ENCODE measurements at places on chromosomes 16 and 17.
A peak's percentile ranks its signal among the peaks of the same experiment; 100 is the strongest.

DNA sequence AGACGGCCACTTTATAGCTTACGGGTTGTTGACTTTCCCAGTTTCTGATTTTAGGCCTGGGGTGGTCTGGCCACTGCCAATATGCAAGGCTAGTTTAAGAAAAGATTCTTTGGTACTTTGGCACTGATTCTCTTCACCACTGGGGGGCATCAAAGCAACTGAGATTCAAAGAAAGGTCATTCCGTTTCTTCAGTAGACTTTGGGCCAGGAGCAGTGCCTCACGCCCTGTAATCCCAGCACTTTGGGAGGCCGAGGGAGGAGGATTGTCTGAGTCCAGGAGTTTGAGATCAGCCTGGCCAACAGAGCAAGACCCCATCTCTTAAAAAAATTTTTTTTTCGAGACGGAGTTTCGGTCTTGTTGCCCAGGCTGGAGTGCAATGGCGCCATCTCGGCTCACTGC is 53.0 kb downstream of the RPA1 start:
- DNase-seq = peak; percentile 61

DNA sequence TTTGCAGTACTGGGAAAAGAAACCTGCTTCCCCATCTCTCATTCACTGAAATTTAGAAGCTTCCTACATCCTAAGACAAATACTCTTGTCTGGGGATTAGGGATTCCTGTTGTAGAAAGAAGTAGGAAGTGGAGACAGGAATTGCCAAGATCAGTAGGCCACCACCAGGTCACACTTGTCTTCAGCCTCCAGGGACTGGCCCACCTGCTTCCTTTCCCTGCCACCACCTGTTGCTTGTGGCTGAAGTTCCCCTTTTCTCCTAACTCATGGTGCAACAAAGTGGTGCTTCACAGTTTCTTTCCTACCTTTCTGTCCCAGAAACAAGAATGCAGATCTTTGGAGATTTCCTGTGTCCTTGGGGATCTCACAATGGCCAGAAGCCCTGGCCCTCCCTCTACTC is 82.4 kb downstream of the WNT3 start:
- no peak for DNase-seq

GRCh38 chr16:25151996-25152395 is 40.5 kb downstream of the LCMT1 start:
- DNase-seq = no peak

GRCh38 chr17:11719203-11719602 is 120.9 kb downstream of the DNAH9 start:
- no peak for DNase-seq

DNA sequence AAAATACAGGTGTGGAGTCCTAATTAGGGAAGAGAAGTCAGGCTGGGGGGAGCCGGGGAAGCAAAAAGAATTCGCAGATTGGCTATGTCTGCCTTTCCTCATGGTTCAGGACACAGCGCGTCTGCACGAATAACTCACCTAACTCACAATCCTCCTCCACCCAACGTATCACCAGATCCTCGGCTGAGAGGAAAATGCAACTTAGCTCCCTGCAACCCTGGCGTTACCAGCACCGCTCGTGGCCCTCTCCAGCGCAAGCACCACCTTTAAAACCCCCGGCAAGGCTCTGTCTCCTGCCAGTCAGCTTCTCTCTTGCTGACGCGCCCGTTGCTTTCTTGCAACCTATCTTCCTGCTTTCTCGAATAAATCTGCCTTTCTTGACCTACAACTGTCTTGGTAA is 49.8 kb upstream of the METRNL start:
- DNase-seq = no peak

DNA sequence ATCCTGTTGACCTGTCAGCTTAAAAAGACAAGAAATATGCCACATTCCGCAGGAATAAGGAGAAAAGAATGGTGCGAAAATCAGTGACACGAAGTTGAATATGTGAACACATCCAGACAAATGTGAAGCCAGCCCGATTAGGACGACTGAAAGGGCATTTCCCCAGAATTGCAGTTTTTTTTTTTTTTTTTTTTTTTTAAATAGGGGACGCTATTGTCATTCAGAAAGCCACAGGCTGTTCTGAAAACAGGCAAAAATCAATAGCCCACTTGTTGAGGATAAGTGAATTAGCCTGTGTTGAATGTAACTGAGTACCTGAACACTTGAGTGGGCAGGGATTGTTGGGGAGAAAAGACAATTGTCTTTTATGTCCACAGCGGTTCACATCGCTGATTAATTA is 507.1 kb downstream of the WWOX start:
- DNase-seq = no peak

DNA sequence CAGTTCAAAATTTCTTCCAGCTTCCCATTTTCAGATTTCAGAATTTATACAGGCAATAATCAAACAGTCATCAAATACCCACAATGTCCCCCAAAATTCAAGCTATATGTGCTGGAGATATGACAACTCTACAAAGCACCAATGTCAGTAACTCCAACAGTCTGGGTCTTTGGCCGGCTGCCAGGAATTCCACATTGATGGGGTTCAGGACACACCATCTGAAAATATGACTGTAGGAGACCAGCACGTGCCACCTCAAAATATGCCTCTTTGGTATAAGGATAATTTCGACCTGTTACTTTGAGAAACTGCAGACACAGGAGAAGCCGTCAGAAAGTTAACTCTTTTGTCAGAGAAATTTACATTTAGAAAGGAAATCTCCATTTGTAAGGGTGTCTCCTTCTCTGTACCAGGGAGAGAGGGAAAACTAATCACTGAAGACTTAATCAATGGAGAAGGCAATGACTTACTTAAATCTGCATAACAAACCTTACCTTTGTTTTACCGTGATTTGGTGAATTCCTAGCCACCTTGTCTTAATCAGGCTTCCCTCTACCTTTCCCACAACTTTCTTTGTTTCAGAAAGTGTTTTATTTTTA is 594.3 kb upstream of the CDH5 start:
- no peak for DNase-seq

DNA sequence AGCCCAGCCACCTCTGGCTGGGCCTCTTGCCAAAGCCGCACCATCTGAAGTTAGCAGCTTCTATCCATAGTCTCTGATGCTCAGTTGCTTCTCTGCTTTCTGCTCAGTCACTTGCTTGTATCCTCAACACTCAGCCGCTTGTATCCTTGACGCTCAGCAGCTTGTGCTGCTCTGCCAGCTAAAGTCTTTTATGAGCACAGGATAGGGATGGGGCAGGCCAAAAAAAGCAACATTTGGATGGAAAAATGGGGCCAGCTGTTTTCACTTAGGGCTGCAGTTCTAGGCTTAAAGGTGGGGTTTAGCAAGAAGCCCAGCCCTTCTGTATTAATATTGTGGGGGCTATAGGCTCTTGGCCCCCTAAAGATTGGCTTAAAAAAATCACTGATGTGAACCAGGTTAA is 739.4 kb downstream of the CDH8 start:
- no peak for DNase-seq

DNA sequence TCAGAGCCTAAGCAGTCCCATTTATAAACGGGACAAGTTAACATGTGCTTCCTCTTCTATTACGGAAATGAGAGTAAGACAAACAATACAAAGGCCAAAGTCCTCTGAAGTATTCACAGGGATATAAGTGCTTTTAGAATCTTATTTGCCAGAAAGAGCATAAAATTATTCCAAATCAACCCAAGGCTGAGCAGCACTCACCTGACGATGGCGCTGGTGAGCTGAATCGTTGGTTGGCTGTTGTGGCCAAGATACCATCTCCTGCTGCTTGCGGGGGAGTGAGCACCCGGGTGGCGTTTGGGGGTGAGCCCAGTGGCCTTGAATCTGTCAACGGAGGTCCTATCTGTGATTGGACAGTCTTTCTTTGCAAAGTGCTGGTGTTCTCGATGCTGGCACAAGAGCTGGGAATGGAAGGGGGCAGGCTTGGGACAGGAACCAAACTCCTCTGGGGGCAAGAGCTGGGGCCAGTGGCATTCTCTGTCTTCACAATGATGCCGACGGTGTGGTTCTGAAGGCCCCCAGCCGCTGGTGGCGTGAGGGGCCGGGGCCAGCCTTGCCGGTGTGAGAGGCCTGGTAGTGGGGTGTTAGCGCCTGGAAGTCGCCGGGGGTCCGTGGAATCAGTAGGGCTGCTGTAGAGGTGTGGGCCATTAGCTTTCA is 9.5 kb upstream of the DHRS13 start:
- DNase-seq = no peak

DNA sequence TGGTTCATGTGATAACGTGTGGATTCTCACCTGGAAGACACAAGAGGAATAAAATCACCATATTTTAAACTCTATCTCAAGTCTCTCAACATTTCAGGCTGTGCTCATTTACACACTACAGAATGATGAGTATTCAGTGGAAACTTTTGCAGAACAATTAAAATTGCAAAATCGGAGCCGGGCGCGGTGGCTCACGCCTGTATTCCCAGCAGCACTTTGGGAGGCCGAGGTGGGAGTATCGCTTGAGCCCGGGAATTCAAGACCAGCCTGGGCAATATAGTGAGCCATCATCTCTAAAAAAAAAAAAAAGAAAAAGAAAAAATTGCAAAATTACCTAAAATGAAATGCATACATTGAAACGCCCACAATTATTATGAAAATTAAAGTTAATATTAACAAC is 825.9 kb downstream of the KCNJ18 start:
- no peak for DNase-seq

DNA sequence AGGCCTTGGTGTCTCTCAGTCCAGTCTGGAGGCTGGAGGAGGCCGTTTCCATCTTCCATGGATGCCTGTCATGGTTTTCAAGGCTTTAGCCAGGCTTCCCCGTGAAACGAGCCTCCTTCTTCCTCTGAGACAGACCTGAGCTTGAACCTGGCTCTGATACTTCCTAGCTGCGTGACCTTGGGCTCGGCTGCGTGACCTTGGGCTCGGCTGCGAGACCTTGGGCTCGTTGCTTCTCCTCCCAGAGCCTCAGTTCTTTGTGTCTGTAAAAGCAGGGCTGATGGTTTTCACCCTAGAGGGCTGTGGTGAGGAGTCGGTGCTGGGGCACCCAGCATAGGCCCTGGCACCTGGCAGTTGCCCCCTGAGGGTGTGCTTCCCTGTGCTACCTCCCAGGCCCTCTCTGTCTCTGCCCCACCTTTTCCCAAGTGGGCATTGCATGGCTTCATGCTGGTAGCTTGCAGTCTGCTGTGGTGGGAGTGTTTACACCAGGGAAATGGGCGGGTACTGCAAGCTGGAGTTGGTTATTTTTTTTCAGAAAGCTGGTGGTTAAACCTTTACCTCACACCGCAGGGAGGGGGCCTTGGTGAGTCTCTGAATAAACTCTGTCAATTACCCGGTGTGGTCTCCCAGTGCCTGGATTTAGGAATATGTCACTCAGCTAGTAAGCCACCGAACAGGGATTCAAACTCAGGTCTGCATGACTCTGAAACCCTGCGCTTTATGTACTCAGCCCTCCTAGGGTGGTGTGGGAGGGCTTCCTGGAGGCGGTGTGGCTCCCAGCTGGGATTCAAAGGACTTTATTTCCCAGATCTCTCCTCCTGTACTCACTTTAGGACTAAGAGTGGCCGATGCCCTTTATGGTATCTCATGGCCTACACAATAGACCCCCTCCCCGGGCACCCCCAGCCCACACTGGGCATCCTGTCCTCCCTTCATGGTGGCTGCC is 129.0 kb upstream of the CIBAR2 start:
- DNase-seq = peak; percentile 47

DNA sequence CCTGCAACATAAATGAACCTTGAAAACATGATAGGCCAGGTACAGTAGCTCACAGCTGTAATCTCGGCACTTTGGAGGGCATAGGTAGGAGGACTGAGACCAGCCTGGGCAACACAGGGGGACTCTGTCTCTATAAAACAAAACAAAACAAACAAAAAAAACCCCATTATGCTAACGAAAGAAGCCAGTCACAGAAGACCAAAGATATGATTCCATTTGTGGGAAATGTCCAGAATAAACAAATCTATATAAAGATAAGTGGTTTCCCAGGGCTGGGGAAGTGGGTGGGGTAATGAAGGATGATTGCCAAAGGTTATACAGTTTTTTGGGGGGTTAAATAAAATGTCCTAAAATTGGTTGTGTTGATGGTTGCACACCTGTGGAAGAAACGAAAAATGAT is 36.5 kb upstream of the SIAH1 start:
- DNase-seq = no peak

- DNase-seq = no peak
These were observed 72.9 kb downstream of the DNAH9 start for GRCh38 chr17:11671126-11671525.

GRCh38 chr17:29579866-29580771 is 9.3 kb downstream of the GIT1 start:
- DNase-seq = peak; percentile 86

DNA sequence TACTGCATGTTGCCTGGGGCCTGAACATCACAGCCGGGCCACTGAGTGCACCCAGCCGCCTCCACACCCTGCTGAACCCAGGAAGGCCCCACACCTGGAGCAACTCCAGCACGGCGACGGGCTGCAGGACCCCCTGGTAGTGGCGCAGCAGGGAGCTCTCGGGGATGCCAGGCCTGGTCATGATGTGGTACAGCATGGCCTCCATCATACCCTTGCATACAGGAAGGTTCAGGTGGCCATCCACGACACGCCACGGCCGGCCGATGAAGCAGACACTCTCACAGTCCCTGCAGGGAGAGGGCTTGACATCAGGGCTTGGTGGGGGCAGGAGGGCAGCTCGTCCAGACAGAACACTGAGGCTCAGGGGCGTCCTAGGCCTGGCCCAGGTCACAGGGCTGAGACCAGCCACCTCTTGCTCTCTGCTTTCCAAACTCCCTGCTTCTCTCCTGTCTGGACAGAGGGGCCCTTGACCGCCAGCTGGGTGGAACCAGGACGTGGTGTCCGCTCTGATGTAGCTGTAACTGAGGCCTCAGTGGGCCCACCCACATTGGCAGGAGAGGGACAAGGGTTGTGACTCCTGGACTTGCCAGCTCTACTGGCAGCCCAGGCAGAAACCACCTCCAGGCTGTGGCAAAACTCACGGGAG is 60.3 kb downstream of the IL21R start:
- DNase-seq = no peak

DNA sequence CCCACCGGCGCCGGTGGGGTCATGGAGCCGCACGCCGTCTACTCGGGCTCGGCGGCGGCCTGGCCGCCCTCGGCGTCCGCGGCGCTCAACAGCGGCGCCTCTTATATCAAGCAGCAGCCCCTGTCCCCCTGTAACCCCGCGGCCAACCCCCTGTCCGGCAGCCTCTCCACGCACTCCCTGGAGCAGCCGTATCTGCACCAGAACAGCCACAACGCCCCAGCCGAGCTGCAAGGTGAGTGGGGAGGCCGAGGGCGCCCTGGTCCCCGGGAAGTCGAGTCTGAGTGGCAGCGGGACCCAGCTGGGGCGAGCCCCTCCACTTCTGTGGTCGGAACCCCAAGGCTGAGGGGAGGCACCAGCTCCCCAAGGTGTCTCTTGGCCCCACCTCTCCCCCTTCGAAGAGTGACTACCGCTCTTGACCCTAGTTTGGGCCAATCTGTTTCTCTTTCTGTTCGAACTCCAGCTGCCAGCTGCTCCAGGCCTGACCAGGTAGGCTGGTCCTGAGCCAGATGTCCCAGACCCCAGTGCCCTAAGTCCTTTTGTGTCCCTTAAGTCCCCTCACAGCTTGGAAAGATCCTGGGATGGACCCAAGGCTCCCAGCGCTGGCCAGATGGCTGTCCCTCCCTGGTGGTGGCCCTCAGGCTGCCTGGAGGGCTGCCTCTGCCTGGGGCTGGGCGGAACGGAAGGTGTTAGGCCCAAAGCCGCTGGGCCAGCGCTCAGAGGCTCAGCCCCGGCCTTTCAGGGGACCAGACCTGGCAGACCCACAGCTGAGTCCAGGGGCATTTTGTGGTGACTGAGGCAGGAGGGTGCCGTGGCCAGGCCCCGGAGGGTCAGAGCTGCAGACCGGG is 1.2 kb downstream of the FOXF1 start:
- DNase-seq = no peak

All from NCI-H2171 treated with DMSO at 0.1 percent for 48 hours (cell line).